ENCODE measurements at places on chromosomes 2 and 18. TPM values are rescaled to one million over a fixed set of nuclear protein-coding genes. Genes with fewer than 3 reads are reported as not detected.

DNA sequence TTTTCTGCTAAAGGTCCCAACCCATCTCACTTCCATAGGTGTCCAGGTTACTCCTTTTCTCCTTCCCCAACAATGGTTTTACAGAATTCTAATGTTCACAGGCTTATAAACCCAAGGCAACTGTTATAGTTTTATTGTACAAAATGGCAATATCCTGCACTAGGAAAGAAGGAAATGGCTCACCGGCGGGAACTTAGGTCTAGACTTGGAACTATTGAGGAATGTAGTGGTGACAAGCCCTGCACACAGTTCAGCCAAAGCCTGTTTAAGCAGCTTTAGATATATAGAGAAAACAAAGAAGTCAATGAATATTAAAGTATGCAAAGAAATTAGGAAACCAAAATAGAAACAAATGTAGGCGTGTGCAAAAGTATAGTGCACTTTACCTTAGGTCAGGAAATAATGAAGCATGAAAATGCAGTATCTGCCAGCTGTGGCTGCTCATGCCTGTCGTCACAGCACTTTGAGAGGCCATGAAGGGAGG lies 22.7 kb upstream of the KCNG3 start:
- H3K4me3 ChIP-seq: no peak overlapping the region
- no peaks in the 10 kb centered on the region for H3K27me3 ChIP-seq
- no peak for DNase-seq
- H3K36me3 ChIP-seq: no peaks in the 10 kb centered on the region

- H3K27ac ChIP-seq: no peak within 1 kb of the TSS
- peaks cover 12% of the 10 kb centered on the region for H3K27me3 ChIP-seq
- H3K4me1 ChIP-seq: peaks cover 14% of the 10 kb centered on the region
Measured at GRCh38 chr2:20012282-20013125, at the start of gene MATN3. MATN3 (minus strand) TSS chr2:20012668; CDS start chr2:20012631, 37 bp downstream.

DNA sequence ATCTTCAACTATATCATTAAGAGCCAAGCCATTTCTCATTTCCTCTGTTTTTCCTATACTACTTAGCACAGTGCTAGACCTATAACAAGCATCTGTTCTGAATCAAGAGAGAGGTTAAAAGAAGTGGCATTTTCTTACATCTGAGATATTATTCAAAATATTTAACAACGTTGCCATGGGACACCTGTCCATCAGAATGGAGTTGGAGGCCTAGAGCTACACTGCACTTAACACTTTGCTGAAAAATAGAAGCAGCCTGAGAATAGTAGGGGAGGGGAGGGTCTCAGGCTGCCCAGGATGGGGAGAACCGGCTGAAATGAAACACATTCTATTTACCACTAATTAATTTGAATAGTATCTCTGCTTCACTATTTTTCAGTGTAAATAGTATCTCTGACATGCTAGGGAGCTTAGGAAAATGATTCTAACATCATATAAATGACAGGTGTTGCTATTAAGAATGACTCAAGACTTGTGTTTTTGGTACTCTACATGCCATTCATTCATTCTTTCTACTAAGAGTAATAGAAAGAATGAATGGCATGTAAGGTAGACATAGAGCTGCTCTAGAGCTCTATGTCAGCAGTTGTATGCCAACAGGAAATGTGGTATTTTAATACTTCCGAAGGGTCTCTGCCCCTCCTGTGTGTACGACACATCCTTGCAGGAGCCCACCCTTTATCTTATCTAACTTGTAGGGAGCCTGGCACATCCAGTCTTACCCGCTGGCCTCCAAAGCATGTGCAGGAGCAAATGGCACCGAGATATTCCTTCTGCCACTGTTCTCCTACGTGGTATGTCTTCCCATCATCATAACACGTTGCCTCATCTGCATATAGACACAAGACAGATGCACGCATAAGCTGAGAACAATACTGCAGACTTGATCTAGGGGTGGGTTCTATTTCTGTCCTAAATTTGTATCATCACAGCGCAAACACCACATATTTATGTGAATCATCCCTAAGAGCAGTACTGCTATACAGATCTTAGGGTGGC lies 52.6 kb downstream of the ATIC start:
- H3K4me1 ChIP-seq: no peaks in the 10 kb centered on the region
- H3K36me3 ChIP-seq: peaks cover 2% of the 10 kb centered on the region
- no peak overlapping the region for H3K4me3 ChIP-seq

- no peak for DNase-seq
- no peak overlapping the region for H3K4me3 ChIP-seq
- no peaks in the 10 kb centered on the region for H3K27me3 ChIP-seq
- no peaks in the 10 kb centered on the region for H3K4me1 ChIP-seq
- H3K36me3 ChIP-seq: no peaks in the 10 kb centered on the region
- no peak overlapping the region for H3K27ac ChIP-seq
Measured at GRCh38 chr2:23037596-23037995, 347.4 kb upstream of the KLHL29 start.

GRCh38 chr2:203869223-203870042 lies 1.9 kb downstream of the CTLA4 start:
- no peaks in the 10 kb centered on the region for H3K27me3 ChIP-seq
- peak overlapping the region; percentile 58 for H3K4me3 ChIP-seq
- H3K4me1 ChIP-seq: peaks cover 61% of the 10 kb centered on the region
- peak overlapping the region; percentile 48 for H3K27ac ChIP-seq

Gene TRIM43
- total RNA-seq: not detected

DNA sequence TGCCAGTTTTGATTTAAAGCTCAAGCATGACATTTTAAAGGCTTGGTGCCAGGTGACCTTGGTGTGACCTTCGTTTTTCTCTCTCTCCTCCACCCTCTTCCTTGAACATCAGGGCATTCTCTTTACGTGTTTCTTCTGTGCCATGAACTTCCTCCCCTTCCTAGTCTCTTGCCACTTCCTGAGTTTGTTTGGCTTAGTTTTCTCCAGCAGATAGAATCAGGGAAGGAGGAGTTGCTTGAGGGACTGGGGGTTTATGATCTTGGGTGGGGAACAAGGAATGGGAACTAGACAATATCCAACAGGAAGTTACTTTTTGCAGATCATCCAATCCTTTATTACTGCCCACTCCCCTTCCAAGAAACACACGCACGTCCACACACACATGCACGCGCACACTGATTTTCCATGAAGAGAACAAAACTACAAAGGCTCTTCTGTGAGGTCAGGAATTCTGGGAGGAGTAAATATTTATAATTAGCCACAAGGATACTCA lies 210.6 kb upstream of the EPAS1 start:
- H3K4me1 ChIP-seq: peaks cover 6% of the 10 kb centered on the region
- no peak overlapping the region for H3K27ac ChIP-seq
- DNase-seq: no peak
- H3K4me3 ChIP-seq: no peak overlapping the region

Gene NEU2
- not detected for total RNA-seq

- no peak overlapping the region for H3K4me3 ChIP-seq
- DNase-seq: no peak
- H3K36me3 ChIP-seq: peaks cover 45% of the 10 kb centered on the region
- H3K4me1 ChIP-seq: no peaks in the 10 kb centered on the region
Measured at GRCh38 chr2:10680957-10681356, 8.8 kb downstream of the NOL10 start.

DNA sequence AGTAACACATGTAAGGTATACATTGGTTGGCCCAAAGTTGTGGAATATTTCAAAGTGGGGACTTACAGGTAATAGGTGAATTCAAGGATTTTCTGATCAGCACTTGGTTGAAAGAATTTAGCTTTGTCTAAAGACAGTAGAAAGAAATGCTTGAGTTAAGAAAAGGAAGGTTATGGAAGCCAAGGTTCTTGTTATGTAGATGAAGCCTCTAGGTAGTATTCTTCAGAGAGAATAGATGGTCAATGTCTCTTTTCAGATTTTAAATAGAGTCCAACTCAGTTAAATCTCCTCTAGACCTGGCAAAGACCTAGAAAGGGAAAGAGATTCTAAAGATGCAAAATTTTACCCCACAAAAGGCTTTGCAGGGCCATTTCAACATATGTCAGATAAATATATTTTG lies 157.4 kb downstream of the ANKRD30B start:
- no peaks in the 10 kb centered on the region for H3K36me3 ChIP-seq
- no peak for DNase-seq
- H3K27me3 ChIP-seq: no peaks in the 10 kb centered on the region
- H3K4me3 ChIP-seq: no peak overlapping the region

Gene HNMT
- total RNA-seq: 0.78 TPM

DNA sequence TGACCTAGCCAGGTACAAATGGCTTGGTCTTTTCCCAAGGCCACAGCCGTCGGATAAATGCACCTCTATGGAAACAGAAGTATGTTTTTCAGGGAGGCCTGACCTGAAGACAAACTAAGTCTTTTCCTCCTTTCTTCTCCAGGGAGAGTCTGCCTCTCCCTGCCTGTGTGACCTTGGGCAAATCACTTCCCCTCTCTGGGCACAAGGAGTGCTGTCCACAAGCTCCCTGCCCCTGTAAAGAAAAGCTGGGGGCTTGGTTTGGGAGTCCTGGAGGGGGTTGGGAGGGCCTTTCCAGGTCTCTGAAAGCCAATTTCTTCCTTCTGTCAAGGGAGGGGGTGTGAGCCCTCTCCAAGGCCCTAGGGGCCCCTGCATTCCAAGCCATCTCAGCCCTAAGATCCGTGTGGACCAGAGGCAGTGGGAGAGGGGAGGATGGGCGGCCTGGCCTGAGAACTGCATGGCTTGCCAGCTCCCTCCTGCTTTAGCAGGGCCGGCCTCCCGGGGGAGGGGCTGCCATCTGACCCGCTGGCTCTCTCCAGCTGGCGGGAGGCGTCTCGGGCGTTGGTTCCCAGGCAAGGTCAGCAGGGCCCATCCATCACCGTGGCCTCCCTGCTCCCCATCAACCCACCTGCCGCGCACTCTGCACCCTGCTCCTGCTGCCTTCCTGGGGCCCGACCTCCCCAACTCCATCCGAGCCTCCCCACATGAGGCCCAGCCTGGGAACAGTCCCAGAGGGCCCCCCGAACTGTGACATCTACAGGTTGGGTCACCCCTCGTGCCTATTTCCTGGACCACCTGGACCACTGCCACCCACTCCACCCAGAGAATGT lies 61.4 kb downstream of the SMAD7 start:
- H3K27ac ChIP-seq: no peak overlapping the region
- H3K4me1 ChIP-seq: peaks cover 2% of the 10 kb centered on the region
- no peaks in the 10 kb centered on the region for H3K27me3 ChIP-seq
- H3K36me3 ChIP-seq: no peaks in the 10 kb centered on the region
- DNase-seq: no peak
- H3K4me3 ChIP-seq: no peak overlapping the region

Gene REEP1
- total RNA-seq: not detected

- DNase-seq: no peak
- H3K36me3 ChIP-seq: no peaks in the 10 kb centered on the region
- no peak overlapping the region for H3K4me3 ChIP-seq
- H3K27me3 ChIP-seq: no peaks in the 10 kb centered on the region
Measured at GRCh38 chr2:56784046-56784445, 600.3 kb downstream of the CCDC85A start.
